Cardiac septum (tissue), 1 donor: ENCODE measurements at places on chromosomes 3 and 15. TPM values are rescaled to one million over a fixed set of nuclear protein-coding genes. Genes with fewer than 3 reads are reported as not detected.

- DNase-seq = no peak
Observed at GRCh38 chr3:47377186-47377585, 3.6 kb upstream of the PTPN23 start.

DNA sequence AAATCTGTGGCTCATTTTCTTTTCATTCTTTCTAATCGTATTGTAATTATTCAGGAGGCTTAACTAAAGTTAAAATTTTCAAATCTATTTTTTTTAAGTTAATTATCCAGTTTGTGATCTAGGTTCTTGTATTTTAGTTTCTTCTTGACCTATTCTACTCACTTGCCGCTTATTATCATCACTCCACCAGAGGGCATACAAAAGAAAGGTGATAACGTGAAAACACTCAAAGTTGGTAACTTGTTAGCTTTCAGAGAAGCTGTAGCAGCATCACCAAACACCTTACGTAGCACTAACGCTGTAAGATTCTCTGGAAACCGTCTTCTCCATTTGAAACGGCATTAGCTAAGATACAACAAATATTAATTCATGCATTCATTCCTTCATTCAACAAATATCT, 4.8 kb downstream of the GNB4 start:
- no peak for DNase-seq

- DNase-seq = no peak
Observed at GRCh38 chr3:71690341-71690841, 34.8 kb downstream of the EIF4E3 start.

- DNase-seq = no peak
Observed at GRCh38 chr3:77906102-77906709, 866.3 kb downstream of the ROBO2 start.

GRCh38 chr15:75007216-75007615, 11.9 kb downstream of the SCAMP5 start:
- no peak for DNase-seq

GRCh38 chr3:47422743-47423142, 41.9 kb downstream of the PTPN23 start:
- DNase-seq = no peak

- no peak for DNase-seq
Observed at GRCh38 chr3:98406034-98406433, 15.6 kb downstream of the OR5K3 start.

DNA sequence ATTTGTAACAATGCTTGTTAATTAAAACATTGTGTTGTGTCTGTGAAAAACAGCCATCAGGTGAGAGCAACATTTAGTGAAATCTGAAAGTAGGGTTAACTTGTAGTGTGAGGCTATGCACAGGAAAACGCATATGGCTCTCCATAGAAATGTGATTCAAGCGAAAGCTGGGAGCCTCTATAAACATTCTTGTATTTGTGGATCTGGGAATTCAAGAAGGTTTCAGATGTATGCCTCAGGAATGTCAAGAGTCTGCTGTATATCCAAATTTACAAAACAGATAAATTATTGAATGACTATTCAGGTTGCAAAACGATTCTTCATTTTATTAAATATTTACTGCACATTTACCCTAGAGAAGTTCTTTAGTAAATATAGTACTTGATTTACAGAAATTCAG, 166.0 kb downstream of the THSD4 start:
- no peak for DNase-seq

GRCh38 chr15:72758182-72758581, 25.4 kb downstream of the ADPGK start:
- DNase-seq = no peak

GRCh38 chr3:73442886-73443285, 181.9 kb downstream of the PDZRN3 start:
- no peak for DNase-seq

DNA sequence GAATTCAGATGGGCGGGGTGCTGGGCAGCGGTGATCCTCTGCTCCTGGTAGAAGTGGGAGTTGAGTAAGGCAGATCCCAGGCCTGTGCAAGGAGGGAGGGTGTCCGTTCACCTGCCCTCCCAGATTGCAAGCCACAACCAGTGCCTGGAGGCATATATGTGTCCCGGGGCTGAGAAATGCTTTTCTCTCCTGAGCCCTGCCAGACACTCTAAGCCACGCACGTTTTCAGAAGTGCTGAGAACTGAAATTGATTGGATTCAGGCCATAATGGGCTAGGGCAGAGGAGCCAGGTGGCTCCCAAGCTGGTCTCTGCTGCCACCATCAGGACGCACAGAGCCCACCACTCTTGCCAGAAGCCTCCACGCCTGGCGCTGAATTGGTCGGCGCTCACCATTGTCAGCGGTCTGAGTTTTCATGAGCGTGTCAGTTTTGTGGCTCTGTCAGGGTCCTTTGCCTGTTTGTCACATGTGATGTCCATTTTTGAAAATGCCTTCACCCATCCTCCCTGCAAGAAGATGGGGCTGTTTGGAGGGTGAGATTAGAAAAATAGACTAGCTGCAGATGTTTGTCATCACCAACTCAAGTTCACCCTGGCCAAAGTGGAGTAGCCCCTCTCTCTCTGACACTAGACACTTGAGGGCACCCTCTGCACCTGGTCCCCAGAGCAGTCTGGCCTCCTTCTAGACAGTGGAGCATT, 15.4 kb upstream of the BFSP2 start:
- no peak for DNase-seq

DNA sequence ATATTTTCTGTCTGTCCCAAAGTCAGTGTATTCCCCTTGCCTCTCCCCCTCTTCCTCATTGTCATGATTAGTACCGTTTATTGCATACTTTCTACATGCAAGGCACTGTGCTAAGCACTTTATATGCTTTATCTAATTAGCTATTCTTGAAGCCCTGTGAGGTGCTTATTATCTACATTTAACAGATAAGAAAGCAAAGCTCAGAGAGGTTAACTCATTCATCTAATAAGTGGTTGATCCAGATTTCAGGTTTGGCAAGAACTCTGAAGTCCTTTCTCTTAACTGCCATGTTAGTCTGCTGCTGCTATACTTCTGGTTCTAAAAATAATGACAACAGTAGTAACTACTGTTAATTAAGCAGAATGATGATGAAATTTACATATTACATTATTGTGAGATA, 13.5 kb downstream of the IQGAP1 start:
- no peak for DNase-seq

SPSB4 gene
- 4.9 TPM for total RNA-seq

CCNL1 gene
- total RNA-seq = 41.7 TPM
